HepG2 (cell line): ENCODE measurements at places on chromosomes 3 and 15. TPM values are rescaled to one million over a fixed set of nuclear protein-coding genes. Genes with fewer than 3 reads are reported as not detected.

HHLA2 gene
- total RNA-seq: not detected in 2 replicates

ZNF385D gene
- total RNA-seq: not detected in 2 replicates

IL17RE gene
- 6.7 and 14.5 TPM in 2 replicates for total RNA-seq

DNA sequence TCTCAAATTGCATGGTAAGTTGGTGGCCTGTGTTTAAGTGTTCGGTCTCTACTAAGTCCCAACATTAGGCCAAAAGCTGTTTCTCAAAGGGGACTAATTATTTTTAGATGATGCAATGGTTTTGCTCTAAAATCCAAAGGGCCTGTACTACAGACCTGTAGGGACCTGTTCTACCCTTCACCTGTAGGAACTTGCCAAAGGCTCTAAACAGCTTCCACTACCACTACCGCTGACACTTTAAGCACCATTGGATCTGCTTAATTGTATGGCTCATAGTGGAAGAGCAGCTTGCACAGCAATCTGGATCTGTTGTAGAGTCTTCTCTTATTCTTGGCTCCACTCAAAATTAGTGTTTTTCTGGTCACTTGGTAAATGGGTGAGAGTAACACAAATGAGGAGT, 346.8 kb downstream of the EPHA6 start:
- no peak for DNase-seq

DNA sequence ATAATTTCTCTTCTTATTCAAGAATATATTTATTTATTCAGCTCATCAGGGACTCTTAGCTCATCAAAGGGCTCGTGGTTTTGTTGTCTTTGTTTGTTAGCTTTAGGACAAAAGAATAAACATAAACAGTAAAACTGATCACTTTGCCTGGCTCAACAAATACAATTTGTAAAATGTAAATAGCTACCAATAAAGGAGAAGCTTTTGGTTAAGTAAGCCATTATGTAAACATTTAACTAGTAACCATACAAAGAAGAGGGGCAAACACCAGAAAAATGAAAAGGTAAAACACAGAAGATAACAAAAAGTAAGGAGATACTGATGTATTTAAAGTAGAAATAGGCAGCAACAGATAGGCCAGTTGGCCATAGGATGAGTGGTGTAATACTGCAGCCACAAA, 761.7 kb downstream of the ROBO1 start:
- no peak for DNase-seq

DNA sequence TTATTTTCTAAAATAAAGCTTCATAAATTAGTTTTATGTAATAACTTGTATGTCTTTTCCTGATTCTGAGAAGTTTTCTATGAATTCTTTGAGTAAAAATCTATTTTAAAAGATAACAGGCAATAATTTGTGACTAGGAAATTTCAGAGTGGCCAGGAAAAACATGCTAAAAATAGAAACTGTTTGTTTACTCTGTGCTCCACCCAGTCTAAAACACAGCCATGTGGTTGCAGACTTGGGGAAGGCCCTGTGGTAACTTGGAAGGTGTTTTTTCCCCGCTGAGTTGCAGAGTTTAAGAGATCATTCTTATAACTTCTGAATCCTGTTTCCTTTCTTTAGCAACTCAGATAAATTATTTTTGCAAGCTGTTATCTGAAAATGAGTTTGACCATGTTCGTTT, 21.9 kb downstream of the PLCL2 start:
- no peak for DNase-seq

- peak; percentile 41 for DNase-seq
Measured at GRCh38 chr15:59532770-59533379, 78.7 kb upstream of the GCNT3 start.

DNA sequence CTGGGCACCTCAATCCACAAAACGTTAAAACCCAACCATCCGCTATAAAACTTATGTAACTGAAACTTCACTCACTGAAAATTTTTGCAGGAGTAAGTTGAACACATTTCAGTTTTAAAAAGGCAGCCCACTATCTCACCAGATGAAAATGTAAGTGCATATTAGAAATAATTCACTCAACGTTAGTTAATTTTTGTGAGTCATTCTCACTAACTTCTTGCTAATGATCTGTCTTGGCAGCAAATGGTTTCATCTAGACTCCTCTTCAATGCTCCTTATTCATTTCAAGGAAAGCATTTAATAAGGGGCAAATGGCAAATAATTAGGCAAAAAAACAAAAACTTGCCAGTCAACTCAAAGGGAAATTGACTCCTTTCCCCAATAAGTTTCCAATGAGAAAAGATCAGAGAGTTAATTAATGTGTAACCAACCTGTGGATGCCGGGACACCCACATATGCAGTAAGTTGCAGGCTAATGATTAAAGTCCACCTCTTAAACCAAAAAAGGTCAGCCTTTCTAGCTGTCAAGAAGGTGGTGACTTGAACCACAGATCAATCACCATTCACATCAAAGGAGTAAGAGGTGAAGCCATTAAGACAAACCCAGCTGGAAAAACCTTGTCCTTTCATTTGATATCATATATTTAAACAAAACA, 22.9 kb upstream of the PRICKLE2 start:
- DNase-seq: peak; percentile 70

GRCh38 chr3:62553811-62554210, 180.5 kb upstream of the FEZF2 start:
- DNase-seq: no peak

DNA sequence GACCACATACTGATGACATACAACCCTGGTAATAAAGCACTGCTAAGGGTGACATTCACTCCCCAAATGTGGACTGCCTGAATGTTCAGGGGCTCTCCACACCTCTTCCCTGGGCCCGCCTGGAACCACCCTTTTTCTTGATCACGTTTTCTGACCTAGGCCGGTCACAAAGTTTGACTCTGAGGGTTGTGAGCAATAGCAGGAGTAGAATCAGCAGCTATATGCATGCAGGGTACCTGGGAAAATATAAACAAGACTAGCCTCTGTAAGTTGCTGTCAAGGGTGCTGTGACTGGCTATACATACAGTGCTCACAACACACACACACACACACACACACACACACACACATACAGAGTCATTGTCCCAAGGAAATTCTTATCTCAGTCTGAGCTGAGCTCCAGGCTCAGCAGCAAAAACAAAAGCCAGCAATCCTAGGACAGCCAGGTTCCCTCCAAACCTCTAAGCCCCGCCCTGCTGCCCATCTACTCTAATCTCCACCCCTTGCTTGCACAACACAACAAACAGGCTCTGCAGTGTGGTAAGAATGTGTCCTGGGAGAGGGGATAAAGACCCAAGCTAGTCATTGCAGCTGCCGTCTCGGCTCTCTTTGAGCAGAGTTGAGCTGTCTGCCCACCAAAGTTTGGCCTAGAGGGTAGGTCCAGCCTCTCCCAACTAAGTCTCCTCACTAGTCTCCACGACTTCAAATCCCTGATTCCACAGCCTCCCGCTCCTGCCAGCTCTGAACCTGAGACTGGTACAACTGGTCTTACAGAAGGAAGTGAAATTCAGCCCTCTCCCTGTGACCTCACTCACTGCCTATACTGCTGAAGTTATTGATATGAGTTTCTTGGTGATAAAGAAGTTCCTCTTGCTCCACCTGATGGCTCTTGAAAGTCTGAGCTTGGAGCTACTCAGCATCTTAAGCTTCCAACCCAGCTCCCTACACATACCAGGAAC, 2.2 kb downstream of the BMF start:
- peak; percentile 95 for DNase-seq

DNA sequence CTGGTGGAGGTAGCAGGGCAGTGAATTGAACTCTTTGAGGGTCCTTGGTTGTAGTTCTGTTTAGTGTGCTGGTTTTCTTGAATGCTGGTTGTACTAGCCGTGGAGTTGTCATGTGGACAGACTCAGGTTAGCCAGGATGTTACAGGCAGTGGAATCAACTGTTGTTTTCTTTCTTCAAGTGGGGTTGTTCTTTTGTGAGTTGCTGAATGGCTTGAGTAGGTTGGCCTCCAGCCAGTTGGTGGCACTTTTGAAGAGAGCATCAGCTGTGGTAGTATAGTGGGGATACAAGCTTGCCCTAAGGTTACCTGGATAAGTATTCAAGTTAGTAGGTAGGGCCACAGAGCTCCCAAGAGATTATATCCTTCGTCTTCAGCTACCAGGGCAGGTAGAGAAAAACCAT, 31.8 kb upstream of the RARB start:
- no peak for DNase-seq

GRCh38 chr3:194277786-194278130, 73.4 kb downstream of the CPN2 start:
- no peak for DNase-seq

- no peak for DNase-seq
Measured at GRCh38 chr15:86875067-86875466, 795.4 kb downstream of the AGBL1 start.

- DNase-seq: no peak
Measured at GRCh38 chr3:105502333-105502732, 135.6 kb downstream of the ALCAM start.
